NCI-H748 treated with DMSO at 0.1 percent for 48 hours (cell line): ENCODE measurements at places on chromosomes 5 and 9.
A peak's percentile ranks its signal among the peaks of the same experiment; 100 is the strongest.

- peak; percentile 34 for DNase-seq
Measured at GRCh38 chr5:89315286-89316100, 432.5 kb upstream of the MEF2C start.

DNA sequence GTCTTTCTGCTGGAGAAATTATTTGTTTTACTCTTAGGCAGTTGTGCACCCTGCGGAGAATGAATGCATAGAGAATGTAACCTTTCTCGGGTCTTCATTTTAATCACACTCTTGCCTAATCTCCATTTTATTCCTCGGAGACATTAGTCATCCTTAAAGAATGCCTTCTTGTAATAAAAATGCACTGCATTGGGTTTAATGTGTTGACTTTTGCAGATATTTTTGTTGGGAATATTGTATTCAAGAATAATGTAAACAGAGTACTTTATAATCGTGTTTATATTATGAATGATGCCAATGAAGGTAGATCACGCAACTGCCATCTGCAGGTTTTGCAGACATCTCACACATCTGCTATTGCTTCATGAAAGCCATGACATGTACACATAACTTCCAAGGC is 1093.9 kb upstream of the CDH6 start:
- peak; percentile 93 for DNase-seq

GRCh38 chr5:152164860-152165259 is 240.2 kb upstream of the GLRA1 start:
- no peak for DNase-seq

DNA sequence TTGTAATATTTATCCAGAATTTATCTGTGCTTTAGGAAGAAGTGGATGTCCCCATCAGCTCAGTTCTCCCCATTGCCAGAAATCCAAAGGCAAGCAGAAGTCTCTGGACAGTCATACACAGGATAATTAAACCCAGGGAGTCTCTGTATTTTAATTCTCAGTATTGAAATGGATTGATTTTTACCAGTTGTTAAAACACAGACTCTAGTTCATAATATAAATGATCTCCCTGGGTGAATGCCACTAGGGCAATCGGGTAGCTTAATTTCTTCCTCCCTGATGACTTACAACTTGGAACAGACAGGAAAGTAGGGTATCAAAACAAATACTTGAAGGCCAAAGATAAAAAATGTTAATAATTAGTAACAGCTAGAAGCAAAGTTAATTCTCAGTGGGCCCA is 66.5 kb upstream of the DAP start:
- no peak for DNase-seq

GRCh38 chr9:125637241-125637640 is 69.8 kb downstream of the MAPKAP1 start:
- no peak for DNase-seq

- DNase-seq = peak; percentile 47
Measured at GRCh38 chr5:135944967-135945560, 9.7 kb downstream of the LECT2 start.

- no peak for DNase-seq
Measured at GRCh38 chr5:82812575-82812974, 264.6 kb downstream of the TMEM167A start.

DNA sequence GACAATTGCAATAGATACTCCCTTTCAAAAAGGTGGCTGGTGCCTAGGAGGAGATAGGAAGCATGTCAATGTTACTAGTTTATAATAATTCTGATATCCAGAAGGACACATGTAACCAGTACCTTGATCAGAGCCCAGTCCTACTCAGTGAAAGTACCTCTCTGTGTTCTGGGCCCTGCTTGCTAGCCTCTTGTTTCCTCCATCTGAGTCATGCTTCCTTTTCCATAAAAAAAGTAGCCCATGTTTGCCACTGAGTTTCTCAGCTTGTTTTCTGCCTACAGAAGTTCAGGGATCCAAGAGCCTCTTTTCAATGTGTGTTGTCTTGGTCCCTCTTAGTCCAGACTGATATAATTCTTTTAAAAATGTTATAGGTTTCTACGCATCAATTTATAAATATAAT is 149.0 kb downstream of the SSBP2 start:
- DNase-seq = no peak

DNA sequence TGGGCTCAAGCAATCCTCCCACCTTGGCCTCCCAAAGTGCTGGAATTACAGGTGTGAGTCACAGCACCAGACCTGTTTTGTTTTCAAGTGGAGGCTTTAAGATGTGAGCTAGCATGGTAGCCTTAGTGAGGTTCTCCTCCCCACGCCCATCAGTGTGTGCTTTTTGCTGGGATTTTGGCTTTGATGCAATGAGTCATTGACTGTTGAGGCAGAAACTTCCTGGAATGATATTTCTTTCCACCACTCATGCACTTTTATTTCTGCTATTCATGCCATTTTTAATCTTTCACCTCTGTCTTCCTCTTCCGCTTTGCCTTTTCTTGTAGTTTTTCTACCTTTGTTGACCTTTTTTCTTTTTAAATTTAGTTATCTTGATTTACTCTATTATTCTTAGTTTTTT is 4.2 kb upstream of the NFIL3 start:
- DNase-seq = no peak

- no peak for DNase-seq
Measured at GRCh38 chr5:132871459-132872284, 1.8 kb upstream of the LEAP2 start.

GRCh38 chr5:170152767-170153166 is 47.1 kb downstream of the FOXI1 start:
- DNase-seq = no peak

GRCh38 chr5:139696894-139697658 is 48.9 kb downstream of the CXXC5 start:
- no peak for DNase-seq

DNA sequence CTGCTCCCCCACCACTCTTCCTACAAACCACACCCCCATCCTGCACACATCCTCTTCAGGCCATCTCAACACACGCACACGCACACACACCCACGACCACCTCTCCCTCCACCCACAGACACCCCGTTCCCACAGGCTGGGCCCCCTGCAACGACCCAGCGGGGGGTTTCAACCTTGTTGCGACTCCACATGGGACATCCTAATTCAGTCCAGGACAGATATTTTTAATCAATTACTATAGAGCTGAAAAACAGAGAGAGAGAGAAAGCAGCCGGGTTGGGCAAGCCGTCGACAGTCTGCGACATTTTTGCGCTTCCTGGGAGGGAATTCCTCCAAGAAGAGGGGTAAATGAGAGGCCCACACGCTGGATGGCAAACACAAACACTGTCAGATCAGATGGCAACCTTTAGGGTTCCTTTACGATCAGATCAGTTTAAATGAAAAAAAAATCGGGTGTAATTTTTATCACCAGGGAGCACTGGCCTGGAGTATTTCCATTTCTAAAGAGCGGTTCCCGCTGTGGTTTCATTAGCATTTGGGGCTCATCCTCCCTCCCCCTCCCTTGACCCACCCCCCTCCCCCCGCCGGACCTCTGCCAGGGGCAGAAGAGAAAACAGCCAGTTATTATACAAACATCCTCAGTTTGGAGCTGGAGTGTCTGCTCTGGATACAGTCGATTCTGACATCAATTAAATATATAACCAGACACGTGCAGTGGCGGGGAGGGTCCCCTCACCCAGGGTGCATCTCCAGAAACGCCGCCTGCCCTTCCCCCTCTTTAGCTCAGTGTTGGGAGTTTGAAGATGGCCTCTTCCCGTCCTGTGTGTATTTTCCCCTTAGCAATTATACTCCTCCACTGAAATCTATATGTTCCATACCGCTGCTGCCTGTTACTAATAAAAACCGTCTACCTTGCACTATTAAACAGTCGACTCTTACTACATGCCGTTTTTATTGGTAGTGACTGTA is 2.3 kb upstream of the IRX2 start:
- peak; percentile 84 for DNase-seq

- no peak for DNase-seq
Measured at GRCh38 chr5:134083517-134083916, 31.0 kb upstream of the TCF7 start.

DNA sequence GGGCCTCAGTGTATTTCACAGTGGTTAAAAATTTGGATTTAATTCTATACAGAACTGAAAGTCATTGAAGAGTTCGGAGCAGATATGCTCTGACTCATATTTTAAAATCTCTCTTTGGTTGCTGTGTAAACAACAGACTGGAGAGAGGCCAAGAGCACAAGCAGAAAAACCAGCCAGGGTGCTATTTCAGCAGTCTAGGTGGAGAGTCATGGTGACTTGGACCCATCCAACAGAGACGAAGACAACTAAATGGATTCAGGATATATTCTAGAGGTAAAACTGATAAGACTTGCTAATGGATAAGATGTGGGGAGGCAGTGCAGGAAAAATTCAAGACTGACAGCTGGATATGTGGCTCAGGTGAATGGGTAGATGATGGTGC is 168.9 kb downstream of the MAPKAP1 start:
- DNase-seq = peak; percentile 72

DNA sequence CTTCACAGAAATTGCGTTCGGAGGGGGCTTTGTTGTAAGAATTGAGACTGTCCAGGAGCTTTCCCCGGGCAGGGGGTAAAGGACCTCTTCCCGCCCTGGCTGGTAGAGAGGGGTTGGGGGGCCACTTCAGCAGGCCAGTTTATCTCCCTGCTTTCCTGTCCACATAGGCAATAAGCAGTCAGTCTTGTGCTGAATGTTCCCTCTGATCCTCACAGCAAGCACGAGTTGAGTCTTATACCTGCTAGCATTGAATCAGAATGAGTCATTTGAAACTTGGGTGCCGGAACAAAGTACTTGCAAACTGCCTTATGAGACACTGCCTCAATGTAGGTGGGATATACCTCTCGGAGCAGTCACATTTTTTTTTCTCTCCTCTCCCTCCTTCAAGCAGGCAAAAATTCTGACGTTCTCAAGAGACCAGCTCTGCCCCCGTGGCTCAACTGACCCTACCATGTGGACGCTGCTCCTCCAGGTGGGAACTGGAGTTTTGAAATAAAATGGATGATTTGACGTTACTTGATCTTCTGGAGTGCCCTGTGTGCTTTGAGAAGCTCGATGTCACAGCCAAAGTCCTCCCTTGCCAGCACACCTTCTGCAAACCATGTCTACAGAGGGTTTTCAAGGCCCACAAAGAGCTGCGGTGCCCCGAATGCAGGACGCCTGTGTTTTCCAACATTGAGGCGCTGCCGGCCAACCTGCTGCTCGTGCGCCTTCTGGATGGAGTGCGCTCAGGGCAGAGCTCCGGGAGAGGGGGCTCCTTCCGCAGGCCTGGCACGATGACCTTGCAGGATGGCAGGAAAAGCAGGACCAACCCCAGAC is 1.3 kb downstream of the SH3RF2 start:
- DNase-seq = no peak

DNA sequence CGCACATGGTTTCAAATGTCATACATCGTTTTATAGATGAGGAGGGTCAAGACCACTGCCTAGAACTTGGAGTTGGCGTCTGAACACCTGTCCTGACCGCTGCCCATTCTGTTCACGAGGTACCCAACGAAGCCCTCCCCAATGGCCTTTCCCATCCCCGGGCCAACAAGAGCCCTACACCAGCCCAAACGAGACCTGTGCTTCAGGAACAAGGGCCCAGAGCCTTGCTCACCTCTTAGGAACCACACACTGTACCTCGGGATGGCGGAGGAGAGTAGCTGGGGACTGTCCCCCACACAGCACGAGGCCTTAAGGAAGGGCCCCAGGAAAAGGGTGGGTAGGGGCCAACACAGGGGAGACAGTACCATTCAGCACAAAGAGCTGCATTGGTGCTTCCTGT is 3.0 kb downstream of the SURF6 start:
- no peak for DNase-seq

DNA sequence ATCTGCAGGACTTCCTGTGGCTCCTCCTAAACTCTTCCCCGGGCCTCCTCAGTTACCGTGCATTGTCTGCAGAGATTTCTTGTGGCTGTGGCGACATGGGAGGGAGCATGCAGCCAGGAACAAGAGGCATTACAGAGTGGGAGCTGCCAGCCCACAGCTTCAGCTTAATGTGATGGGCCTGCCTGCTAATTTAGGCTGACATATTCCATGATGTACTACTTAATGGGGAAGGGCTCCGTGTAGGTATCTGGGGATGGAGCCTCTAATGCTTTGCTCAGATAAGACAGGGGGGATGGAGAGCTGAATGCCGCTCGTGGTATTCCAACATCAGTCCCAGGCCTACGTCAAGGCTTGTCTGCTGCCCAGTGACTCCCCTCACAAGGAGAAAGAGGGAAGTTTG is 137.6 kb upstream of the GPR151 start:
- DNase-seq = no peak
